ENCODE measurements at places on chromosomes 12 and 14. TPM values are rescaled to one million over a fixed set of nuclear protein-coding genes. Genes with fewer than 3 reads are reported as not detected.

Gene RNF212B
- not detected for total RNA-seq

Gene CLEC2B
- total RNA-seq, result 78.8 TPM

Gene RNASE4
- 11.4 TPM for total RNA-seq

Gene WNT1
- total RNA-seq, result not detected

Gene CLEC1B
- total RNA-seq, result not detected

Gene SOX5
- 0.33 TPM for total RNA-seq

Gene EML5
- total RNA-seq, result 0.19 TPM

Gene APOF
- total RNA-seq, result not detected

Gene IQSEC3
- total RNA-seq, result under 0.01 TPM

Gene KERA
- not detected for total RNA-seq

Gene LMO3
- not detected for total RNA-seq

Gene PIP4K2C
- total RNA-seq, result 15.4 TPM

Data from dermis blood vessel endothelial cell (primary cell).